H1 (cell line): ENCODE measurements at places on chromosomes 13 and 19. TPM values are rescaled to one million over a fixed set of nuclear protein-coding genes. Genes with fewer than 3 reads are reported as not detected.

GRCh38 chr13:109904218-109904617, 117.8 kb upstream of the IRS2 start:
- DNase-seq, result no peak

Gene IQCN
- total RNA-seq, result 0.31 and 1.0 TPM in 2 replicates

Gene TPTE2
- total RNA-seq, result not detected in 2 replicates

GRCh38 chr13:57224414-57224813, 57.4 kb downstream of the PRR20E start:
- no peak for DNase-seq

- no peak for DNase-seq
Observed at GRCh38 chr19:40363069-40363468, 14.6 kb downstream of the PLD3 start.

Gene CASP14
- total RNA-seq, result not detected in 2 replicates

DNA sequence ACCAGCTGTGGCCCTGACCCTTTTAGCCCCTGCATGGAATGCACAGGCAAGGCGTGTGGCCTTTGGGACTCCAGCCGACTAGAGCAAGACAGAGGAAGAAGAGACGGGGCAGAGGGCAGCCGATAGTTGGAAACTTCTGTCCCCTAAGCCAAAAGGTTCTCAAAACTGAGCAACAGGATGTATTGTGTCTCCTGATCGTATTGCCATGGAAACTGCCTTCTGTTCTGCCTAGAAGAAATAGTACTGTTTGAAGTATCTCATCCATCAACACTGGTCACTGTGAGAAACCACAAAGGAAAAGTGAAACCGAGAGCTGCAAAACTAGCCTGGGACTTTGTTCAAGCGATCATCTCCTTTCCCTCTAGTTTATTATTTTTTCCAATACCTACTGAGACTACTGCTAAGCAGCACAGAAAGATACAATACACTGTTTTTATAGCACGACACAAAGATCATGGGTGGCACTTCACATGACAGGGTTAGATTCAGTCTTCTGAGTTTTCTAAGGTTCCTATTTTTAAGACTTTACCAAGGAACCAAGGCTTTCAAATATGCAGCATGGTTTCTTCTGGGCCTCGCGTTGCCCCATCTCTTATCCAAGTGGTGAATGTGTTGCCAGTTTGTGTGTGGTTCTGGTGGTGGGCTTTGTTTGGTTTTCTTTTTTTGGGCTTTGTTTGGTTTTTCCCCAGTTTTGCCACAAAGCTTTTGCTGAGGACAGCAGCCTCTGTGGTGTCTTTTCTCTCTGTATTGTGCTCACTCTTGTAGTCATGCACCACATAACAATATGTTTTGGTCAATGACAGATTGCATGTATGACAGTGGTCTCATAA, 49.3 kb upstream of the GPR183 start:
- DNase-seq, result peak; percentile 40

GRCh38 chr13:101486708-101487437, 34.4 kb downstream of the ITGBL1 start:
- no peak for DNase-seq

GRCh38 chr19:17829855-17830566, 8.7 kb upstream of the INSL3 start:
- DNase-seq, result peak; percentile 88

Gene SLC5A5
- total RNA-seq, result 1.2 and 1.5 TPM in 2 replicates

Gene AMH
- 13.0 and 15.4 TPM in 2 replicates for total RNA-seq

GRCh38 chr19:375395-376110, 31.0 kb upstream of the MIER2 start:
- no peak for DNase-seq

DNA sequence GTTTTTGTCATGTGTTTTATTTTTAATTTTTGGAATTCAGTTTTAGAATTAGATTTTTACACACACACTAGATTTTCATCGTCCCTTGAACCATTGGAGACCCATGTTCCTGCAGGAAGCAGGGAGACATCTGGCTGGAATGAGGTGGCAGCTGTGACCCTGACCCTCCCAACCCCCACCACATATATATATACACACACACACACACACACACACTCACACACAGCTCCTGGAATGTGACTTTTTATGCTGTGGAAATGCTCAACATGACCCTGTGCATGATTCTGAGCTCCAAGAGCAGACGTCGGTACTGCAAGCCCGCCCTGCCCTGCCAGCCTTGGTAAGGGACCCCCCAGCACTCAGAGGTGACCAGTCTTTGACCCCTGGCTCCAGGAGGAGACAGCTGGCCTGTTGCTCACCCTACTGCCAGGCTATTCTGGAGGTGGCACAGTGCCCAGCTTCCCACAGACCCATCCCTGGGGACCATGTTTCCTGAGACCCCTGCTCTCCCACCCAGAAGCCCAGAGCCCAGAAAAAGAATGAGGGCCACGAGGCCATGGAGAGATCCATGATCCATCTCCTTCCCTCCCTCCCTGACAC, 103.2 kb upstream of the VSTM2B start:
- no peak for DNase-seq

DNA sequence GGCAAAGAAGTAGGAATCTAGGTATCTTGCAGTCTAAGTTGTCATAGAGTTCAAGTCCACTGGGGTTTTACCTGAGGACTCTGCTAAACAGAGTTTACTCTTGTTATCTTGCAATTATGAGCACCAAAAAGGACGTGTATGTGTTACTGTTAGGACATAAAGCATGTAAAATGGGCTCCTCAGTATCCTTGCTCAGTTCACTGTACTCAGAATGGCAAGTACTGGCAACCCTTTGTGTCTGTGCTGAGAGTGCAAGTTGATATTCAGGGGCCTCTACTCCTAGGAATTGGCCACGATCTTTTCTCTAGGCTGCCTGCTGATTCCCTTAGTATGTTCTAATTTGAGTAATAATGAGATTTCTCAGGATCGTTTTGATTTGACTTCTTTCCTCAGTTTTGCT, 13.3 kb downstream of the TDRD3 start:
- no peak for DNase-seq

DNA sequence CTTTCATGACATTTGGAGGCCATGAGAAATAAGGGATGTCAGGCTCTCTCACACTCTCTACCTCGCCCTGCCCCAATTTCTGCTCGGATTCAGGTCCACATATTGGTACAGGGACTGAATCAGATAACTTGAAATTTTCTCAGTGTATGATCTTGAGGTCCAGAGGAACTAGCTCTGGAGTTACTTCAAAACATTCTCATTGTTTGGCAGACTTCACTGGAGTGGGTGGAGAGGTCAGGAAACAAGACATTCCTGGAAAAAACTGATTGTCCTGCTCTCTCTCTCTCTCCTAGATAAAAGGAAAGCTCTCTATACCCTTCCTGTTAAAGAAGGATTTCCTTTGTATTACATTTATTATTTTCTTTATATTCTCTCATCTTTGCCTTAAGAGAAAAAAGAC, 428.1 kb upstream of the DACH1 start:
- DNase-seq, result no peak

DNA sequence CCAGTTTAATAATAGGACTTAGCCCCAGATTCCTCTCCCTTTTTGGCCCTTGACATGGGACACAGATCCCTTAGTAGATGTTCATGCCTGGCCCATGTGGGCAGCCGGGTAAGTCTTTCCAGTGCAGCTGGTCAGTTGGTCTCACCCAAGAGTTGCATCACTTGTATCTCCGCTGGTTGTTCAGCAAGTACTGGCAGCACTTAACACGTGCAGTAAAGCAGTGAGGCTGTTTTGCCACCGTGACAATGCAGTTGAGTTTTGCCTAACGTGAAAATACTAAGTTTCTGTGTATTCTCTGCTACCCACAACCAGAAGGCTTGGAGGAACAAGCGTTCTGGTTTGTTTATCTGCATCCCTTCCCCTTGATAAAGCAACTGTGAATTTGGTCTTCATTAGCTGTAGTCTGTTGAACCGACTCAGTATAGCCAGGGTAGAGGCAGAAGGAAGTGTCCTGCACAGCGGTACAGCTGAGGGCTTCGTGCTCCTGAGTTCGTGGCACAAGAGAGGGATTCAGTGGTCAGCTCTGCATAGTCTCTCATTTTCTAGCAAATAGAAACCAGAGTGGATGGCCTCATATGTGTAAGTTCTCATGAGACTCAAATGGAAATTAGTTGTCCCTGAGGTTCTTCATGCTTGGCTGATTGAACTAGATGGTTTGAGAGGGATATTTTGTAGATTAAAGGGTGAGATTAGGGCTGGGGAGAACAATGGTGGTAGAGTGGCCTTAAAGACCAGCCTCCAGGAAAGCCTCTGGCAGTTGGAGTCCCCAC, 50.3 kb downstream of the ARHGEF7 start:
- DNase-seq, result no peak

GRCh38 chr13:44259045-44260027, 114.3 kb upstream of the SERP2 start:
- no peak for DNase-seq

GRCh38 chr13:79108914-79109643, 297.0 kb downstream of the RBM26 start:
- DNase-seq, result no peak

Gene ATXN8OS
- total RNA-seq, result not detected in 2 replicates

GRCh38 chr13:107241381-107241780, 673.4 kb upstream of the ARGLU1 start:
- no peak for DNase-seq

GRCh38 chr13:102913914-102914313, 68.1 kb downstream of the ERCC5 start:
- DNase-seq, result no peak

DNA sequence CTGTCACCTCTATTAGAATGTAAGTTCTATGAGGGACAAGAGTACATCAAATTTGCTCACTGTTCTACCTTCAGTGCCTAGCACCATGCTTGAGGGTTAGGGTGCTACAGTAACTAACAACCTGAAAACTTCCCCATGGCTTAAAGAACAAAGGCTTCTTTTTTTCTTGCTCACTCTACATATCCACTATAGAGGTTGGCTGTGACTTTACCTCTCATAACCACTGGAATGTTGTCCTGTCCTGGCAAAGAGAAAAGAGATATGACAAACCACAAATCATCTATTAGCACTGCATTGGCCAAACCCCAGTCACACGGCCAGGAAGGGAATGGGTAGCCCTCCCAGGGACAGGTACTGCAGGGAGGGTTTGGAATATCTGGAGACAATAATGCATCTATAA, 23.2 kb upstream of the ACOD1 start:
- no peak for DNase-seq

- no peak for DNase-seq
Observed at GRCh38 chr13:34750078-34750931, 191.8 kb upstream of the NBEA start.

Gene OR7E24
- total RNA-seq, result not detected in 2 replicates

Gene IPO5
- total RNA-seq, result 388 and 410 TPM in 2 replicates

DNA sequence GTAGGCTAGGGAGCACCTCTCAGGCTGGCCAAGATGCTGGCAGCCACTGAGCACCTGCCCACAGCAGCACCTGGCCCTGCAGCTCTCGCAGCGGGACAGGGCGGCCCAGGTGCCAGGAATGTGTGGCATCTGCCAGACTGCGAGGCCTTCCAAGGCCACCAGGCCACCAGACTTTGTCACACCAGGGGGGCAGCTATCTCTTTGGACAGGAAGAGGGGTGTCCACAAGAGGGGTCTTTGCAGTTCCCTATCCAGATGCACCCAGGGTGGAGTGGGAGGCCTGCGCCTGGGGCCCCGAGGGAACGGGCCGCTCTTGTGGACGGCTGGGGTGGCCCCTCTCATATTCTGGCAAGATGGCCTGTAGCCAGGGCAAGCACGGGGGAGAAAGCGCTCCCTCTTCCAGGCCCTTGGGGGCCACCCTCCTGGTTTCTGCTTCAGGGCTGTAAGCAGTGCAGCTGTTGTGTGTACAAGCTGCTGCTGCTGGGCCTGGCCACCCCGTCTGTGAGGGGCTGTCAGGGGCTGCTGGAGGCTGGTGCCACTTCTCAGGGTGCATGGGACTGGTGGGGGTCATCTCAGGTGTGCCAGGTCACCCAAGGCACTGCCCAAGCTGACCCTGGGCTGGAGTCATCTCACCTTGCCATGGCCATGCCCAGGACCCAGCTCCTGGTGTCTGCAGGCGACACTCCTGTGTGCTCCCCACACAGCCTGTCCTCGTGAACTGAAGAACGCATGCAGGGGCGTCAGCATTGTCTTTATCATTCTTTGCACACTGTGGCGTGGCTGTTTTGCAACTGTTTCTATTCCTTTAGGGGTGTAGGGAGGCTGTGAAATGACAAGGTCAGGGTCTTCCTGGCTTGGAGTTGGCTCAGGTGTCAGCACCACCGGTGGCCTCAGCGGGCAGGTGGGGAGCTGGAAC, 1.8 kb downstream of the TEX29 start:
- no peak for DNase-seq

Gene NKPD1
- 0.38 and 0.39 TPM in 2 replicates for total RNA-seq

Gene IFNL1
- not detected in 2 replicates for total RNA-seq

- no peak for DNase-seq
Observed at GRCh38 chr13:103451656-103452055, 385.4 kb upstream of the SLC10A2 start.

Gene RDH8
- not detected in 2 replicates for total RNA-seq

- no peak for DNase-seq
Observed at GRCh38 chr13:33322965-33323668, 37.6 kb upstream of the STARD13 start.

DNA sequence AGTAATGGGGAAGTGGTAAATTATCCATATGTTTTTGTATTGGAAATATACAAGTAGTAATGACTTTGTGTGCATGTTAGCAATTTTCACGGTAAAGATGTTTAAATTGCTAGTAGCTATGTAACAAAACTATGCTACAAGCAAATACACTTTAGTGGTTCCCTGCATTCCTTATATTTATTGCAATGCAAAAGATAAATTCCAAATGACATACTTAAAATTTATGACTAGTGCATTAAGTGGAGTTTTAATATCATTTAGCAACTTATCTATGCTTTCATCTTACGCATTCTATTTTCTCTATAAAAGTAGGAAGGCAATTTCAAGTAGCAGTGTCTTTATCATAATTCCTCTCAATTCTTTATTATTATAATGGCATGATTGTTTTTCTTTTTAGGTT, 482.8 kb downstream of the SLITRK5 start:
- DNase-seq, result no peak

Gene CLEC11A
- total RNA-seq, result 4.3 and 5.2 TPM in 2 replicates

Gene TMEM145
- total RNA-seq, result 4.7 and 5.0 TPM in 2 replicates

Gene KANK2
- 42.3 and 47.9 TPM in 2 replicates for total RNA-seq

- DNase-seq, result no peak
Observed at GRCh38 chr13:106633321-106633720, 65.4 kb upstream of the ARGLU1 start.

DNA sequence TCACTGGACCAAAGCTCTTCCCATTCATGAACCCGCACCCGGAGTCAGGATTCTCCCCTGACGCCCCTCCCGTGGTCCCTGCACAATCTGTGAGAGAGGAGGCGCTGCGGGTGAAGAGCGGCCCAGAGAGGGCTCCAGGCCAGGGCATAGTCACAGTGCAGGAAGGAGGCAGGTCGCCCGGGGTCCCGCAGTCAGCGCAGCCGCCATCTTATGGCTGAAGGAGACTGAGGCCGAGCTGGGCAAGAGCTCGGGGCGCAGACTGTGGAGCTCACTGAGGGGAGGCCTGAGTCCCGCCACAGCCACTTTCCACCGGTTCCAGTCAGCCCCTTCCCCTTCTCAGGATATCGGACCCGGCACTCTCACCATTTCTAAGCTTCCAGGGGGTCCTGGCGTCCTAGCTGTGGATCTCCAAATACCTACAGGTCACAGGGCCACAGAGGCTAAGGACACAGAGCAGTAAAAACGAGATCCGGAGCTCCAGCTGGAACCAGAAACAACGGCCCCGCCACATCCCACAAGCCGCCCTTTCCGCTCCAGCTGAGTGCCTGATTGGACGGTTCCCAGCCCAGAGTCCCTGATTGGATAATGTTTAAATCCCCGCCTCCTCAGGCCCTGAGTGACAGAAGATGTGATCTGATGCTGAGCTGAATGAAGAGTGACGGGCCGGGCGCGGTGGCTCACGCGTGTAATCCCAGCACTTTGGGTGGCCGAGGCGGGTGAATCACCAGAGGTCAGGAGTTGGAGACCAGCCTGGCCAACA, at the start of gene ZNF99:
Gene ZNF99 (minus strand): TSS at position 501 of the 760 bp plus-strand sequence. CDS start 135 bp downstream, at position 366.
- no peak for DNase-seq
